ENCODE measurements at places on chromosomes 5 and 9.

DNA sequence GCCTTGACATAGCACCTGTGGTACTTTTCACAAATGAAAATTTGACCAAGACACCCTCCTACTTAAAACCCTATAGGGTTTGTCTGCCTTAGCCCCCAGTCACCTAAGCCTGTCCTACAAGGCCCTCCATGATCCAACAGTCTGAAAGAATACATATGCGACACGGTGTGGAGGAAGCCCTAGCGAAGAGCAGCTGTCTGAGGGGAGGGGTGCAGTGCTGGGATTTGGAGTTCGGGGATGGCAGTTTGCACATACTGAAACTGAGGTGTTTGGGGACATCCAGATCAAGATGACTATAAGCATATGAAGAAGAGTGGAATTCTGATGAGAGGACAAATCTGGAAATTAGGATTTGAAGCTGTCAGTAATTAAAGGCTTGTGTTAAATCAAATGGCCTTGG, 7.2 kb upstream of the MYORG start:
- DNase-seq: peak; percentile 14

DNA sequence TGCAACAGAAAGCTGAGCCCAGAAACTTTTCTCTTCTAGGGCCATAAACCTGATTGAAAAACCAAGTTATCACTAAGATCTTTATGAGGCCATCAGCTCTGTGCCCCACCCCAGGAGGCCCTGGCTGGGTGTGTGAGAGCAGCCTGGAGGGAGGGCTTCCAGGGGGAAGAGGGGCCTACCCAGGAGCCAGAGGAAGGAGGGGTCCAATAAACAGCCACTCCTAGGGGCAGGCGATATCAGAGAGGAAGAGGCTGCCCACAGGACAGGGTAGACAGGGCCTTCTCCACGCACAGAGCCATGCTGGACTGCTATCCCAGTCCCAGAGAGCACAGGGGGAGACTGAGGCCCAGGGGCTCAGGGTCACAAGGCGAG, 4.5 kb upstream of the CDX1 start:
- DNase-seq: no peak

GRCh38 chr9:108484468-108484867, 371.3 kb downstream of the ACTL7B start:
- DNase-seq: no peak

GRCh38 chr5:102713682-102714231, 41.3 kb upstream of the PAM start:
- DNase-seq: no peak

Data from ecto neural progenitor cell (in vitro differentiated cells).